Body of pancreas (tissue), 4 donors: ENCODE measurements at places on chromosomes 16 and 17.
A peak's percentile ranks its signal among the peaks of the same experiment; 100 is the strongest.

GRCh38 chr16:52528393-52529065, 18.4 kb downstream of the TOX3 start:
- no peaks in the 10 kb centered on the region for H3K27me3 ChIP-seq
- H3K36me3 ChIP-seq: no peaks in the 10 kb centered on the region
- no peak overlapping the region for H3K4me3 ChIP-seq
- H3K27ac ChIP-seq: no peak overlapping the region
- no peak for DNase-seq

DNA sequence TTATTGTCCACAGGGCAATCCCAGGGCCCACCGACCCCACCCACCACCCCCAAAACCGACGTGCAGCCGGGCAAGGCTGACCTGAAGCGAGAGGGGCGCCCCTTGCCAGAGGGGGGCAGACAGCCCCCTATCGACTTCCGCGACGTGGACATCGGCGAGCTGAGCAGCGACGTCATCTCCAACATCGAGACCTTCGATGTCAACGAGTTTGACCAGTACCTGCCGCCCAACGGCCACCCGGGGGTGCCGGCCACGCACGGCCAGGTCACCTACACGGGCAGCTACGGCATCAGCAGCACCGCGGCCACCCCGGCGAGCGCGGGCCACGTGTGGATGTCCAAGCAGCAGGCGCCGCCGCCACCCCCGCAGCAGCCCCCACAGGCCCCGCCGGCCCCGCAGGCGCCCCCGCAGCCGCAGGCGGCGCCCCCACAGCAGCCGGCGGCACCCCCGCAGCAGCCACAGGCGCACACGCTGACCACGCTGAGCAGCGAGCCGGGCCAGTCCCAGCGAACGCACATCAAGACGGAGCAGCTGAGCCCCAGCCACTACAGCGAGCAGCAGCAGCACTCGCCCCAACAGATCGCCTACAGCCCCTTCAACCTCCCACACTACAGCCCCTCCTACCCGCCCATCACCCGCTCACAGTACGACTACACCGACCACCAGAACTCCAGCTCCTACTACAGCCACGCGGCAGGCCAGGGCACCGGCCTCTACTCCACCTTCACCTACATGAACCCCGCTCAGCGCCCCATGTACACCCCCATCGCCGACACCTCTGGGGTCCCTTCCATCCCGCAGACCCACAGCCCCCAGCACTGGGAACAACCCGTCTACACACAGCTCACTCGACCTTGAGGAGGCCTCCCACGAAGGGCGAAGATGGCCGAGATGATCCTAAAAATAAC, 3.0 kb downstream of the SOX9 start:
- peaks cover 48% of the 10 kb centered on the region for H3K4me1 ChIP-seq
- DNase-seq: no peak
- H3K27me3 ChIP-seq: no peaks in the 10 kb centered on the region
- no peak overlapping the region for H3K4me3 ChIP-seq

DNA sequence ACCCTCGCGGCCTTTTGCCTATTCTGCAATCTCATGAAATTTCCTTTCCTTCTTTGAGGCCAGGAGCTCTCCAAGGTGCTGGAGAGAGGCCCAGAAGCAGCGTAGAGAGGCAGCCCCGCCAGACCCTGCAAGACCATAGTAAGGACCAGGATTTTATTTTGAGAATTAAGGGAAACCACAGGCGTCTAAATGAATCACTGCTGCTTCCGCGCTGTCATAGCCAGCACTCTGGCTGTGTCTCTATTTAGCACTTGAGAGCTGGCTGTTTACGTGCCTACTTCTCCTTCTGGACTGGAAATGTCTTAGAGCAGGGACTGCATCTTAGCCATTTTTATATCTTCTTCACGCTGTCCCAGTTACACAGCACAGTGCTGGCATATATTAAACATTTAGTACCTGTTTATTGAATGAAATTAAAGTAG, 37.6 kb upstream of the PIRT start:
- no peaks in the 10 kb centered on the region for H3K4me1 ChIP-seq
- DNase-seq: no peak

GRCh38 chr17:63571632-63572310, 21.5 kb downstream of the DCAF7 start:
- H3K36me3 ChIP-seq: no peaks in the 10 kb centered on the region
- H3K4me1 ChIP-seq: no peaks in the 10 kb centered on the region
- no peak for DNase-seq
- H3K27ac ChIP-seq: no peak overlapping the region
- H3K4me3 ChIP-seq: no peak overlapping the region

DNA sequence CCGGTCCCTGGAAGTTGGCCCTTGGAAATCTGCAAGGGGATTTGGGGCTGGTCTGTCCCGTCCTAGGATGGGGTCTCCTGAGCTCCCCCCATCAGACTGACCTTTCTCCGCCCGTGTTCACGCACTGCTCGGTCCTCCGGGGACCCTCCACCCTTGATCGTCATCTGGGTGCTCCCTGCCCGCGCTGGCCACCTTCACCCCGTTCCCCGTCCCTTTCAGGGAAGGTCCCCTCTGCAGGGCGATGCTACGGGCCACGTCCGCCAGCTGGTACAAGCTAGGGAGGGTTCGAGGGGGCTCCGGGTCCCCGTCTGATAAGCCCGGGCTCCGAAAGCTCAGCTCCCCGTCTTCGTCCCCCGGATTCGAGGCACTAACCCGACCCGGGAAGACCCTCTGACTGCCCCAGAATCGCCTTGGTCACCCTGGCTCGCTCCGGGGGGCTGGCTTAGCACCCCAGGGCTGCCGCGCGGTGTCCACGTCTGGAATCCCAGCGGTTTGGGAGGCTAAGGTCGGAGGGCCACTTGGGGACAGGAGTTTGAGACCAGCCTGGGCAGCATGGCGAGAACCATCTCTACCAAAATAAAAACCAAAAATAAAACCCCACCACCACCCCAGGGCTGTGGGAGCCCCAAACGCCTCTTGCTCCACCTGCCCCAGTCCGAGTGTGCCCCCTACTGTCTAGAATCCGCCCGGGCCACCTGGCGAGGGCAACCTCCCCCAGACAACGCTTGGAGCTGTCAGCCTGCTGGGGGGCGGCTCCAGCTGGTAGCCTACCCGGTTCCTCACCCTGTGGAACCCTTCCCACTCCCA, 1.1 kb upstream of the SLC43A2 start:
- DNase-seq: peak; percentile 72
- peaks cover 20% of the 10 kb centered on the region for H3K4me1 ChIP-seq
- peak overlapping the region; percentile 84 for H3K27ac ChIP-seq
- no peaks in the 10 kb centered on the region for H3K27me3 ChIP-seq
- H3K4me3 ChIP-seq: peak overlapping the region; percentile 48

GRCh38 chr16:1026057-1026783, 44.6 kb downstream of the SOX8 start:
- H3K36me3 ChIP-seq: no peaks in the 10 kb centered on the region
- peaks cover 9% of the 10 kb centered on the region for H3K4me1 ChIP-seq
- peaks cover 15% of the 10 kb centered on the region for H3K27me3 ChIP-seq
- no peak for DNase-seq

DNA sequence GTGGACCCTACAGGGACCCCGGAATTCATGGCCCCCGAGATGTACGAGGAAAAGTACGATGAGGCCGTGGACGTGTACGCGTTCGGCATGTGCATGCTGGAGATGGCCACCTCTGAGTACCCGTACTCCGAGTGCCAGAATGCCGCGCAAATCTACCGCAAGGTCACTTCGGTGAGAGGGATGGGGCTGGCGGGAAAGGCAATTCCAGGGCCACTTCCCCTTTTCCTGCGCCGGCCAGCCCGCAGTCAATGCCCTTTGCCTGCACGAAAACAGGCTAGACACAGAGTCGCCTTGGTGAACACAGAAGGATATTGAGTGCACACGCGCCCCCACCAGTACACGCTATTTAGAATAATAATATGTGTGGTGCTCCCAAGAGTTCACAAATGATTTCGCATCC, 4.0 kb downstream of the WNK4 start:
- H3K4me3 ChIP-seq: no peak overlapping the region
- no peak overlapping the region for H3K27ac ChIP-seq
- no peak for DNase-seq
- H3K27me3 ChIP-seq: no peaks in the 10 kb centered on the region
- no peaks in the 10 kb centered on the region for H3K36me3 ChIP-seq

DNA sequence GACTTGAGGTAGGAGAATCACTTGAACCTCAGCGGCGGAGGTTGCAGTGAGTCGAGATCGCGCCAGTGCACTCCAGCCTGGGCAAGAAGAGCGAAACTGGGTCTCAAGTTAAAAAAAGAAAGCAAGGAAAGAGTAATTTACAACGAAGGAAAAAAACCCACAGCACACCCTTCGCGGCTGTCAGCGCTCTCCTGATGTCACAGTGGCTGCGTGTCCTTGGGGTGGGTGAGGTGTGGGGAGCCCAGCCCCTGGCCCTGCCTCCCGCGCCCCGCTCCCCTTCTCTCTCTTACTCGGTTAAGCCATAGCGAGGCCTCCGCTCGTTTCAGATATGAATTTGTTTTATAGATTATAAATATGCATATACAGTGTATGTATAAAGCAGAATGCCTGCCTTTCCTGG, 740 bp upstream of the JPT2 start:
- no peak for DNase-seq
- H3K27ac ChIP-seq: no peak overlapping the region
- H3K36me3 ChIP-seq: no peaks in the 10 kb centered on the region
- peaks cover 22% of the 10 kb centered on the region for H3K4me1 ChIP-seq
- no peak overlapping the region for H3K4me3 ChIP-seq

- no peak overlapping the region for H3K27ac ChIP-seq
- no peak overlapping the region for H3K4me3 ChIP-seq
- no peaks in the 10 kb centered on the region for H3K4me1 ChIP-seq
- H3K36me3 ChIP-seq: no peaks in the 10 kb centered on the region
- H3K27me3 ChIP-seq: no peaks in the 10 kb centered on the region
These were observed 2126.0 kb downstream of the TP53TG3F start for GRCh38 chr16:35585411-35585810.

DNA sequence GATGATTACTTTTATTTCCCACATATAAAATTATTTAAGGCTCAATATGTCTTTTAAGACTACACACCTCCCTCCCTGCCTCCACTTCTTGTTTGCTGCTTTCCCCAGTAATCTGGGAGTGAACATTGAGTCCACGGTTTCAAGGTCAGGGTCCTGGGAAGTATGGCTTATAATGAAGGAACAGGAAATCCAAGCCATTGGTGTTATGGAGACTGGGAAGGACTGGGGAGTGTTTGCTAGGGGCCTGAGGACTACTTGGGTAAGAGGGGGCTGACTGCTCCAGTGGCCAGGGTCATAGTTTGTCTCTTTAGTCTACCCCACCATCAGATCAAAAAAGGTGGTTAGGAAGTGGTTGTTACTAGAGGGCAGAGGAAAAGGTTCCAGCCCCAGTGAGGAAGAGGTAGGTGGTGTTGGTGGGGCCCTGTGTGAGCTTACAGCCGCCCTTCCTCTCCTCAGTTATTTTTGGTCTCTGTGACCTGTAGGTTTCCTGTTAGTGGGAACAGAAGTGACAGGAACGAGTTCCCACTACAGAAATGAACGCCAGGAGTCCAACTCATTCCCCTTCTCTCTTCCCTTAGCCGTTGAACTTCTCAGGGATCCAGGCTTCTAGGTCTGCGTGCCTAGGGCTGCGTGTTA, 742 bp upstream of the SLC16A13 start:
- H3K4me3 ChIP-seq: no peak overlapping the region
- H3K4me1 ChIP-seq: peaks cover 25% of the 10 kb centered on the region
- no peak for DNase-seq
- peak overlapping the region; percentile 88 for H3K27ac ChIP-seq

- no peaks in the 10 kb centered on the region for H3K27me3 ChIP-seq
- H3K36me3 ChIP-seq: no peaks in the 10 kb centered on the region
- no peak overlapping the region for H3K27ac ChIP-seq
- no peak overlapping the region for H3K4me3 ChIP-seq
- H3K4me1 ChIP-seq: no peaks in the 10 kb centered on the region
These were observed 69.6 kb downstream of the MARF1 start for GRCh38 chr16:15573274-15573895.

- no peak overlapping the region for H3K27ac ChIP-seq
- H3K36me3 ChIP-seq: no peaks in the 10 kb centered on the region
- no peak overlapping the region for H3K4me3 ChIP-seq
- H3K27me3 ChIP-seq: no peaks in the 10 kb centered on the region
- H3K4me1 ChIP-seq: peaks cover 28% of the 10 kb centered on the region
These were observed 21.4 kb downstream of the CDRT4 start for GRCh38 chr17:15446036-15446435.

DNA sequence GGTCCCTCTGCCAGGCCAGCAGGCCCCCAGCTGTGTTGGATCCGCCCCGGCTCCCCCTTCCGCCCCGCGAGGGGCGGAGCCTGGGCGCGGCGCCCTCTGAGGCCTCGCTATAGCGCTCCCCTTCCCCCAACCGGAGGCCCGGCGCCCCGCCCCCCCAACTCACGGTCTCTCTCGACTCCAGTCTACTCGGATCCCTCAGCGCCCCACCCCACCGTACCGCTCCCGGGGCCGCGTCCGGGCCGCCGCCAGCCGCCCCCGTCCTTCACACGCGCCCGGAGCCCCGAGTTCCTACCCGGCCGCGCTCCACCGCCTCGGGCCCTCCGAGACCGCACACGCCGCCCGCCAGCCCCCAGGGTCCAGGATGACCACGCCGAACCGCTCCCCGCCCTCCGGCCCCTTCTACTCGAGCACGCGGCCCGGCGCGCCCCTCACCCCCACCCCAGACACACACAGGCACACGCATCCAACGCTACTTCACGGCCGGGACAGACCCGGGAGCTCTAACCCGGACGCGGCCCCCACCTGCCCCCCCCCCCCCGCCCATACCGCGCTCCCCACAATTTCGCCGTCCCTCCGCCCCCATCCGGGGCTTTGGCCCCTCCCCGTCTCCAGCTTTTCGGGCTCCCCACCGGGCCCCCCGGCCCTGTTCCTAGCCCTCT, 1.4 kb downstream of the PHF23 start:
- peak overlapping the region; percentile 85 for H3K4me3 ChIP-seq
- no peaks in the 10 kb centered on the region for H3K27me3 ChIP-seq
- peak overlapping the region; percentile 78 for H3K27ac ChIP-seq
- H3K4me1 ChIP-seq: peaks cover 59% of the 10 kb centered on the region
- DNase-seq: peak; percentile 82

GRCh38 chr16:4522051-4522581, 16.5 kb downstream of the CDIP1 start:
- no peak overlapping the region for H3K27ac ChIP-seq
- H3K4me3 ChIP-seq: no peak overlapping the region
- DNase-seq: peak; percentile 71
- H3K4me1 ChIP-seq: peaks cover 27% of the 10 kb centered on the region
- H3K36me3 ChIP-seq: no peaks in the 10 kb centered on the region

DNA sequence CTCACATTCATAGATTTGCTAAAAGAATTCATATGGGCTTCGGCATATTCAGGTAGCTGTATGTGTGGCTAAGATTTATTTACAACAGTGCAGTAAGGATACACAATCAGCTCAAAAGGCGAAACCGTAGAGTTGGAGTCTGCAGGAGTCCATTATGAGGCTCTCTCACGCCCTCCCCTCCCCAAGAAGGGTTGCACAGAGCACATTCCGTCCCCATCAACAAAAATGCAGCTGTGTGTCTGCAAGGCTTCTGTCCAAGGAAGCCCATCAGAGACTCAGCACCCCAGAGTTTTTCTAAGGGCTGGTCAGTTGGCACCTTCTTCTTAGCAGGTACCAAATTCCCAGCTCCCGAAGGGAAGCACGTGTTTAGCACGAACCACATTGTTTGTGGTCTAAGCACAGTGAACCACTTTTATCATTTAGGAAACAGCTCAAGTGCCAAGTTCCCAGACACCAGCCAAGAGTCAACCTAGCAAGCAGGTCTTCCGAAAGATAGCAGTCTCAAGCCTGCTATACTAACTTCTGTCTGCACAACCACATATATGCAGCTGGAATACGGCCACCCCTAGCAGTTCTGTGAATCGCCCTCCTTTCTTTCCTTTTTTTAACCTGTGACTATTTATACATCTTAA, 28.5 kb upstream of the MEAK7 start:
- DNase-seq: no peak
- H3K4me1 ChIP-seq: peaks cover 16% of the 10 kb centered on the region
- no peaks in the 10 kb centered on the region for H3K36me3 ChIP-seq
- H3K27ac ChIP-seq: peak overlapping the region; percentile 51
- no peaks in the 10 kb centered on the region for H3K27me3 ChIP-seq
- H3K4me3 ChIP-seq: no peak overlapping the region
